DMS153 (cell line): ENCODE measurements at places on chromosomes 13 and 19.
A peak's percentile ranks its signal among the peaks of the same experiment; 100 is the strongest.

DNA sequence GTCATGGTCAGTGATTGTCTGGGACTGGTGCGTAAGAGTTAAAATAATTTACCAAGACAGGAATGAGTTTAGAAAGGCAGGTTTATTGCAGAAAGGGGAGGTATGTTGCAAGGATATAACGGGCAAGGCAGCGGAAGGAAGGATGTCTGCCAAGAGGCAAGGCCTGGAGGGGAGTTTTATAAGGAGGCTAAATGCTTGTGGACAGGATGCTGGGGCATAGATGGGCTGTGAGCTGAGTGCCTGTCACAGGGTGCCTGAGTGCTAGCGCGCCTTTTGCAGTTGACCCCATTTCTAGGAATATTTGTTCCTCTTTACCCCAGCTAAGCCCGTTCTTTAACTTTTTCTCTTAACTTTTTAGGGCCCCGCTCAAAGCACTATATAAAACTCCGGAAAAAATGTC is 58.7 kb downstream of the TEX26 start:
- no peak for DNase-seq

GRCh38 chr13:41470196-41470595 is 12.8 kb downstream of the RGCC start:
- no peak for DNase-seq

DNA sequence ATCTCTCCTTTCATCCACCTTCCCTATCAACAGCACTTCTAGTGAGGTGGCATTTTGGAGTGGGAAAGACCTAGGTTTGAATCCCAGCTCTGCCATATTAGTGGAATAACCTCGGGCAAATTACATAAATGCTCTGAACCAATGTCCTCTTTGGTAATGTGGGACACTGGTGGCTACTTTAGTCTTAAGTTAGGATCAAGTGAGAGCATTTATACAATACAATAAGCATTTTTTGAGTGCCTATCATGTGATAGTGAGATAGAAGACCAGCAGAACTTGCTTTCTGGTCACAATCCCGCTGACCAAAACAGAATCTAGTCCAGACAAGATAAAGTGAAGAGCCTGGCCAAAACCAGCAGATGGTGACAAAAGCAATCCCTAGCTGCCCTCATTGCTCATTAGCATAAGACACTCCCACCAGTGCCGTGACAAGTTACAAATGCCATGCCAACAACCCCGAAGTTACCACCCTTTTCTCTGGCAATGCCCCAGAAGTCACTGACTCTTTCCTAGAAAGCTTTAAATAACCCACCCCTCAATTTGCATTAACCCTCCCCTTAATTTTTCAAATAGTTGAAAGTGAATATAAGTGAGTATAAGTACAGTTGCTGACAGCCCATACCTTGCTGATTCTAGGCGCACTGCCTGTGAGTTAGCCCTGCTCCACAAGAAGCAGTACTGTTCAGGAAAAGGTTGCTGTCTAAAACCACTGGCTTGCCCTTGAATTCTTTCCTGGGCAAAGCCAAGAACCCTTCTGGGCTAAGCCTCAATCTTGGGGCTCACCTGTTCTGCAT is 28.9 kb upstream of the KPNA3 start:
- no peak for DNase-seq

DNA sequence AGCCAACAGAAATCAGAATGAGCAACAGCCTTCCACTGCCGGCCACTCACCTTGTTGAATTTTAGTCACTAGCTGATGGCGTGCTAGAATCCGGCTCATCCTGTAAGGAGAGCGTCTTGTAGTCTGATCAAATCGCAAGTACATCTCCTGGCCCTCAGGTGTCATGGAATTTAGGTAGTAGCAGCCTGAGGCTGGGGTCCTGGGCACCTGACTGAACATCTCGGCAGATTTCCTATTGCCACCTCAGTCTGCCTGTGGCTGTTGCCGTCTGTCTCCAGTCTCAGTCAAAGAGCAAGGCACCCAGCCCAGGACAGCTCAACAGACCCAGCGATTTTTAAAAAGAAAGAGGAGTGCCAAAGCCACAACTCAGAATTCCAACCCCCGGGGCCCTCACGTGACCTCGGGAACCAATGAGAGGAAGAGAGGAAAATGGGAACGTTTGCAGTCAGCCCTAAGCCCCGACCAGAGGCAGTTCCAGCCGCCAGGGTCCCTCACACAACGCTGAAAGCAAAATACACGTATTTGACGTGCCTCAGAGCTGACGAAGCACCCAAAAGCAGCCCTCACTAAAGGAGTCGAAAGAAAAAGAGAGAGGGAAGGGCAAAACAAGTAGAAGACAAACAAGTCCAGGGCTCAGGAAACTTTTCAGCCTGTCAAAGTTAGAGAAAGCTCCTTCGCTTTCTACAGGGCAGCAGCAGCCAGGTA is at the start of gene STARD13:
Gene STARD13, minus strand, starts transcription at position 336 of the 705 bp plus-strand sequence. Its CDS starts 117 bp downstream, at position 219.
- DNase-seq = peak; percentile 55

DNA sequence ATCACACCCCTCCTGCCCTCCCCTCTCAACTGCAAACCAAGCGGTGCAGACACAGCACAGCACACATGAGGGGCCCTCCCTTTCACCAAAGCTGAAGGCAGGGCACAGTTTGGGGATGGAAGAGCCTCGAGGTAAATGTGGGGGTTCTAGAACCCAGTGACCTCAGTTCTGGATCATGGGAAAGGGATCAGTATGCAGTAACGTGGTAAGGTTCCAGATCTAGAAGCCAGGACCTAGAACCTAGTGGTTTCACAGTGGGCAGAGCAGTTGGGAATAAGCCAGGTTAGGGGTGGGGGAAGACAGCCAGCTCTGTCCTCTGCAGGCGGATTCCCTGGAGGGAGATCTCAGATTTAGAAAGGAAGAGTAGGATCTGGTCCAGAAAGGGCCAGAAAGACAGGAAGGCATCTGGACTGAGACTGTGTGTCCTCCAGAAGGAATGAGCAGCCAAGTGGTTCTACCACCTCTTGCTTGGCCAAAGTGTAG is 3.1 kb downstream of the FTL start:
- no peak for DNase-seq

GRCh38 chr13:21150013-21150412 is 26.3 kb downstream of the SKA3 start:
- DNase-seq = no peak

DNA sequence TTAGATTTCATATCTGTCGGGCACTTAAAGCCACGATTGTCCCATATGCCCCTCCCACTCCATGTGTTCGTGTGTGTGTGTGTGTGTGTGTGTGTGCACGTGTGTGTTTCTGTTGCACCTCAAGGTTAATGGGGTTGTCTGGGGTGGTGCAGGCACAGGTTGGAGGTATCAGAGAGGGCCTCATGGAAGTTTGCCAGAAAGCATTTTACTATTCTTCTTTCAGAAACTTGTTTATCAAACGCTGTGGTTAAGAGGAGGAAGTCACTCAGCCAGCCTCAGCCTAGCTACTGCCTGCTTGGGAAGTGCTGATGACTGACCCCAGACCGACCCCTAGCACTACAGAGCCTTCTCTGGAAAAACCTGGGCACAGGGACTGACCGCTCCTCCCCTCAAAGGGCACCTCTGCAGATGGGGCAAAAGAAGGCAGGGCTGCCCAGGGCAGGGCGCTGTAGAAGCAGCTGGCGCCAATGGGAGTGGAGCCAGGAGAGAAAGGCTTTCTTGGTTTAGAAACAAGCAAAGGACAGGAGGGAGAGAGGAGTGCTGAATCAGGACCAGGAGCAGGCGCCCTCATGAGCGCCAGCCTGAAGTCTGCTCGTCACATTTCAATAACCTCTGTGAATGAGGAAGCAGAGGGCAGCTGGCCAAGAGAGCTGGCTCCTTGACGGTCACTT is 3.9 kb downstream of the SIAH3 start:
- DNase-seq = peak; percentile 70

- DNase-seq = no peak
Measured at GRCh38 chr13:50156140-50156539, 140.9 kb downstream of the KCNRG start.

DNA sequence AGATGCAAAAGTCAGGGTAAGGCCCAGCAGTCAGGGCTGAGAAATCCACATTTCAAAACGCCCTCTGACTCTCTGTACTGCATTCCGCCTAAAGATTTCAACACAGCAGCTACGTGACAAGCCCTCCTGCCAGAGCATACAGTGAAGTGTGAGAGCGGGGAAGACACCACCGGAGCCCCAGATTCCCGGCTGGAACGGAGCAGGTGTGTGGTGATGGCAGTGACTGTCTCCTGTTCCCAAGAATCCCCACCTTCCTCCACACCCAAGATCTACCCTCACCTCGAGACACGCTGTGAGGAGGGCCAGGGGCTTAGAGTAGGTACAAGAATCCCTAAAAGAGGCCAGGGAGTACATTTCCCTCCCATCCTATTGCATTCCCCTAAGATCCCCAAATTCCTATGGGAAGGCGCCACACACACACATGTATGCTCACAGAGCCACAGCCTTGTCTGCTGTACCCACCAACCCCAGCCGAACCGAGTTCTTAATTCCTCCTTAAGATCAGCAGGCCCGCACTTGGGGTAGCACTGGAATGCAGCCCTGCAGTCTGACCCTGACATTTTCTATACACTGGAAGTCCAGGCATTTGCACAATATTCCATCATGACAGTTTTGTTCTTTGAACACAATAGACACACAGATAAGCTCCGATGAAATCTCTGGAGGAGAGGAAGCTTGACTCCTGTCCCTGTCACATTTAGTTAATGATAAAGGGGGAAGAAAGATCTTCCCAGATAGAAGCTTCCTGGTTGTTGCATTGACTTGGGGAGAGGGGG is 102.9 kb downstream of the FOXO1 start:
- DNase-seq = no peak
